Stimulated activated CD8-positive, alpha-beta memory T cell treated with anti-CD3 and anti-CD28 coated beads, Interleukin-7, amount 100 ng/mL, for 4 hours (primary cell): ENCODE measurements at places on chromosomes 5 and 9.
A peak's percentile ranks its signal among the peaks of the same experiment; 100 is the strongest.

DNA sequence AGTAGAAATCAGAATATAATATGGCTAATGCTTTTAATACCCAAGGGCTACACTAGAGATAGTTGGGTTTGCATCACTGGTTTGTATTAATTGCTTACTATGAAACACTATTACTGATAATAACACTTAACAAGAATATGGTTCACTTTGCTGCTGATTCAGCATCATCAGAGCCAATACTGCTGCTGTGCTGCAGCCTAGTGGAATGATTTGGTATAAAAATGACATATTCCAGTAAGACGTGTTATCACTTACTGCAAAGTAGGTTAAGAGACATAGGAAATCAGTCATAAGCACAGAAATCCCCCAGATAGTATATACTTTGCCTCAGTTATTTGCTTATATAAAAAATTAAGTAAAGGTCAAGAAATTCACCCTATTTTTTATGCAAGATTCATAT is 2.8 kb downstream of the CDH10 start:
- no peak for DNase-seq

DNA sequence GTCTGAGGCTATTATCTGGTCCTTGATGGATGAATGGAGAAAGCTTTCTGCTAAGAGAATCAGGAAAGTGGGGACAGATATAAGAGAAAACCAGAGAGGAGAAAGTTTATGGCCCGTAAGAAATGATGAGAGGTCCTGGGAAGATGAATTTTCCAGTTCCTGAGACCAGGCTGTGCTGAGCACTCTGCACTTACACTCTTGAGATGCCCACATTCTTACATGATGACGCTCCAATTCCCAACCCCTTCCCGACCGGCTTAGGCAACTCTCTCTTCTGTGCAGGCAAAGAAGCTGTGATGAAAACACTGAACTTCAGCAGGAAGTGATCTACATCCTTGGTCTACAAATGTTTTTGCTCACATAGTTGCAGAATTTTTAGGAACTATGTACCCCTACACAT is 417.0 kb downstream of the ARHGEF28 start:
- DNase-seq = no peak

DNA sequence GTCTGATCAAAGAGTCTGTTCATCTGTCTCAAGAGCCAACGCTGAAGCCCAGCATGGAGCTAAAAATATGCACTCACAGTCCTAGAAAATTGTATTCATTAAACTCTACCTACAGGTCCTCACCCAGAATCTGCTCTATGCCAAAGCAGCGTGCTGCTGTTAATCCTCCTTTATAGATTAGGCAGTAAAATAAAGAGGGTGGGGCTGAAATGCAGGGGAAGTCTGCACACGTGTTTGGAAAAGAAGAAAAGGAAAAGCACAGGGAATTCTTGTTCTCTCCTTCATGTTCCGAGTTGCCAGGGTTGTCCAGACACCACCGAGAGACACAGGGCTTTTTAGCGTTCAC is 121.4 kb upstream of the TMEM161B start:
- no peak for DNase-seq

- DNase-seq = no peak
Measured at GRCh38 chr9:85155352-85155751, 485.8 kb downstream of the NTRK2 start.

GRCh38 chr5:671459-672328 is 21.5 kb downstream of the TPPP start:
- peak; percentile 32 for DNase-seq

DNA sequence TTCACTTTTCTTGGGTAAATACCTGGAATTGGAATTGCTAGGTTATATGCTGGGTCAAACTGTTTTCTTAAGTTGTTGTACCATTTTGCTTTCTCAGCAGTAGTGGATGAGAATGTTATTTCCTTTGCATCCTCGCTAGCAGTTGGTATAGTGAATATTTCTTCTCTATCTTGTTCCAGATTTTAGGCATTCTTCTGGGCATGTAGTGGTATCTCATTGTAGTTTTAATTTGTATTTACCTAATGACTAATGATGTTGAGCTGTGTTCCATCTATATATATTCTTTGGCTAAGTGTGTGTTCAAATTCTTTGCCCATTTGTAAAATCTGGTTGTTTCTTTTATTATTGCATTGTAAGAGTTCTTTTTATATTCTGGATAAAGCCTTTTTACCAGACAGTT is 333.3 kb downstream of the MAT2B start:
- no peak for DNase-seq

DNA sequence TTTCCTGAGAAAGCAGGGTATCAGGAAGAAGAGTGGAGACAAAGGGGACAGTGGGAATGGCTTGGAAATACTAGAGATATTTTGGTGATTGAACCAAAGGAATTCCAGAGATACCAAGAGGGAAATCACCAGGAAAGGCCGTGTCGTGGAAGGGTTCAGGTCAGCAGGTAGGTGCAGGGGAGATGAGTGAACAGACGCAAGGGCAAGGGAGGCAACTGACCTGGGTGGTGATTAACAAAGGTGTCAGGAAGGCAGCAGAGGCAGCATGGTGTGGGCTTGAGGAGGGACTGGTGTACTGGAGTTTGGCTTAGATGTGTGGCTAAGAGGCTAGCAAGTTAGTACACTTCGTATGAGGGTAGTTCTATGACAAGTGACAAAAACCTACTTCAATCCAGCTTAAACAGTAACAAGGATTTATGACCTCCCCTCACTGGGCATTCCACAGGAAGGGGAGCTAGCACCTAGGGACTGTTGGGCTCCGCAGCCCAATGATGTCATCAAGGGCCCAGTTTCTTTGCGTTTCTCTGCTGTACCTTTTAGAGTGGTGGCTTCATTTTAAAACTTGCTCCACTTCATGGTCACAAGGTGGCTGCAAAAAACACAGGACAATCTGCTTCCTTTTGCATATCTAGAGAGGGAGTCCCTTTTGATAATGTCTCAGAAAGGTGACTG is 37.0 kb downstream of the INIP start:
- DNase-seq = no peak

DNA sequence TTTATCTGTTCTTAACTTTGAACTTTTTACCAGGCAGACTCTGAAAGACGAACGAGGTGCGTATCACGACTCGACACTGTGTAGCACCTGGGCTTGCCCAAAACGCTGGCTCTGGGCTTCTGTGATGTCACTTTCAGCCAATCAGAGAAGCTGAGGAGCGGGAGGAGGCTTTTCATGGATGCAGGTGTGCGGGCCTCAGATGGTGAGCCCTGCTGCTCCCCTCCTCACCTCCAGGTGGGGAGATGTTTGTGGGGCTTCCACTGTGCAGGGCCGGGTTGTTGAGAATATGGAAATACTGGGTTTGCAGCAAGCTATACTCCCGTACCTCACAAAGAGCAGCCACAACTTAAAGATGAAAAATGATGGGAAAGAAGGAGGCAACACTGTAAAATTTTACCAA is 246.3 kb downstream of the IRX2 start:
- no peak for DNase-seq

GRCh38 chr5:122586351-122586750 is 188.5 kb upstream of the SNX2 start:
- DNase-seq = no peak

GRCh38 chr5:39623291-39623865 is 198.6 kb upstream of the DAB2 start:
- DNase-seq = no peak

- no peak for DNase-seq
Measured at GRCh38 chr9:105065098-105066088, 137.4 kb upstream of the ABCA1 start.

DNA sequence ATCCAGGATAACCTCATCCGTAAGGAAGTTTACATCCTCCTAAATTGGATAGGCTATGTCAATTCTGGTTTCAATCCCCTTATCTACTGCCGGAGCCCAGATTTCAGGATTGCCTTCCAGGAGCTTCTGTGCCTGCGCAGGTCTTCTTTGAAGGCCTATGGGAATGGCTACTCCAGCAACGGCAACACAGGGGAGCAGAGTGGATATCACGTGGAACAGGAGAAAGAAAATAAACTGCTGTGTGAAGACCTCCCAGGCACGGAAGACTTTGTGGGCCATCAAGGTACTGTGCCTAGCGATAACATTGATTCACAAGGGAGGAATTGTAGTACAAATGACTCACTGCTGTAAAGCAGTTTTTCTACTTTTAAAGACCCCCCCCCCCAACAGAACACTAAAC is 1.3 kb downstream of the ADRB2 start:
- DNase-seq = no peak

GRCh38 chr5:78506261-78507024 is 142.1 kb downstream of the LHFPL2 start:
- DNase-seq = no peak

- DNase-seq = no peak
Measured at GRCh38 chr5:160310552-160311295, 1.6 kb downstream of the CCNJL start.

GRCh38 chr9:129094387-129095169 is 13.7 kb downstream of the DOLPP1 start:
- DNase-seq = no peak

- peak; percentile 84 for DNase-seq
Measured at GRCh38 chr9:36036780-36037548, at the start of gene RECK. TSS of gene RECK (plus strand) at chr9:36036913. CDS start at chr9:36036999, 86 bp downstream.

GRCh38 chr9:80755586-80755985 is 933.8 kb downstream of the TLE1 start:
- DNase-seq = no peak

GRCh38 chr5:53488195-53488722 is 7.8 kb downstream of the FST start:
- no peak for DNase-seq

DNA sequence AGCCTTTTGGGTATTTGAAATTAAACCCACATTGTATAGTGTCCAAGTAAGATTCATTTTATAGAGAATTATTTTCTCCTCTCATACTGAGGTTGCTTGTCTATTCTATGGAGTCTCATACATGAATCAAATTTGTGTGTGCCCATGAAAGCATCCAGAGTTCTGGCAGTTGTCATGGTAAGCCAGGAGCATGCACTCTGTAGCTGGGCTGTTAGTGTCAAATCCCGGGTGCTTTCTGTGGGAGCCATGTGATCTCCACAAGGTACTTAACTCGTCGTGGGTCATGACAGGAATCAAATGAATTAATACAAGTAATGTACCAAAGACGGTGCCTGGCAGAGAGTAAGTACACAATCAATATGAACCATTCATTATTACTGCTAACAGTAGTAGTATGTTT is 58.7 kb downstream of the FBXL7 start:
- no peak for DNase-seq

GRCh38 chr9:128523199-128523925 is 18.8 kb downstream of the GLE1 start:
- DNase-seq = no peak

DNA sequence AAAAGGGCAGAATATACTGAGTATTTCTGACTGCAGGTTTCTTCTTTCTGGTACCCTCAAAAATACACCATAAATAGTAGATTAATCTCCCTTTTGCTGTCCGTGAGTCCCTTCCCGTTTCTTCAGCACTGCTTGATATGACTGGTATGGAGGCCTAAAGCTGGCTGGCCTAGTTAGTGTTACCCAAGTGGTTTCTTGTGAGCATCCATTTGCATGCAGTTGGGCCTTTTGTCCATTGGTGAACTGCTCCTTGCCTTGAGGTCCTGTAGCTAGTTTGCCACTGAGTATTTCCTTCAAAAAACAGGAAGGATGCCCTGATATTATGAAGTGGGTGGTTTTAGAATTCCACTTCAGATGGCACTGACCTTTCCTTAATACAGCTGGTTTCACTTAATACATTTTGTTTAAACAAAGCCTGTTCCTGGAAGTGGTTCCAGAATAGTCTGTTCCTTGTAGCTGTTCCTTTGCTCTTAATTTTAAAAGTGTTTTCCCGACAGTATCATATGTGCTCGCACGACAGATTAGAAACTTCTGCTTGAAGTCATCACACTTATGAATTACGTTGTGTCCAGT is 40.0 kb upstream of the ABL1 start:
- DNase-seq = no peak

- no peak for DNase-seq
Measured at GRCh38 chr5:1131191-1131621, 19.3 kb upstream of the SLC12A7 start.

GRCh38 chr5:68749631-68750030 is 344.2 kb upstream of the SLC30A5 start:
- DNase-seq = no peak

DNA sequence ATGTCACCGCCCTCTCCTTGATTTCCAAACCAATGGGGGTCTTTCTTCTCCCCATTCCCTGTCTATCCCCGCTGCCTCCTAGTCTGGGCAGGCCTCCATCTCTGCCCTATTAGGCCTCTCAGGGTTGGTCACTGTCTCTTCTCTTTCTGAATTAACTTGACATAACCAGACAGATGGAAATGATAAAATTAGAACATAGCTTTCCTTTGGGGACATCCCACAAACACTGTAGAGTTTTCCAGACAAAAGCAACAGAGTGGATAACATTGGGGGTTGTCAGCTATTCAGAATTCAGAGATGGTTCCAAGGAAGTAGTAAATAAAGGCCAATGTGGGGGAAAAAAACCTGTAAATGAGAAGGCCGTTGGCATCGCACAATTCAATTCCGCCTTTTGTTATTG is 24.7 kb downstream of the LHX6 start:
- DNase-seq = no peak

DNA sequence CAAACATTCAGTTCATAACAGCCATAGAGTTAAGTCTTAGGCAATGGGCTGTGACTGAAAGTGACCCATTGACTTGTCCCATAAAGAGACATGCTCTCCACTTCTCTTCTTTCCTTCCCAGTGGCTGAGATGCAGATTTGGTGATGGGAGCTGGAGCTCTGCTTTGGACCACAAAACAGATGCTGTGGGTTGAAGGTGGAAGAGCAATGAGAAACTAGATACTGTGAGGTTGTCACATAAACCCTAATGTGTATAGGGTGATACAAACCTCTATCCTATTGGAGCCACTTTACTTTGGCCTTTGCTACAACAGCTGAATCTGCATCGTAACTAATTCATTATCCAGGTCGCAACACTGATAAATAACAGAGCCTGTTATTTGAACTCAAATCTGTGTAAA is 192.0 kb downstream of the TTC39B start:
- no peak for DNase-seq

- no peak for DNase-seq
Measured at GRCh38 chr5:141869514-141869913, 8.7 kb downstream of the PCDH1 start.

DNA sequence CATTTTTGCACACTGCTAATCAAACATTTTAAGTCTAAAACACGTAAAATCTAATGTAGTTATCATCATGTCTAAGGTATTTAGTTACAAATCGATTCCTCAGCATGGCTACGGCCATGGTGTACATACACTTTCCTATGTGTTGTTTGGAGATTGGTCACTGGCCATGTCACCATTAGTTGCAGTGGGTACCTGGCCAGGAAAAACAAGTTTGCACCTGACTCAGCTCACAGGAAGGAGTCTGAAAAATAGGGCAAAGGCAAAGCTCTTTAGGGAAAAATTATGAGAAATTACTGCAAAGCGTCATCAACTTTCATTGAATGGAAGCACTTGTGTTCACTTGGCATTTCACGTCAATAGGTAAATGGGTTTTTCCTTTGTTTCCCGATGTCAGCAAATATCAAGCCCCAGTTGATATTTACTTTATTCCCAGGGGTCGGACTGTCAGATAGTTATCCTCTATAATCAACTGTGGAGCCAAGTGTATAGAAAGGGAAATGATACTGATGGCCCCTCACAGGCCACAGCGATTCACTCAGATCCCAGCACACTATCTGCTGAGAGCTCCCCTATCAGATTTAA is 626.0 kb upstream of the ADAMTS16 start:
- DNase-seq = no peak

GRCh38 chr5:162068412-162068811 is 839 bp downstream of the GABRG2 start:
- no peak for DNase-seq
